CD14-positive monocyte (primary cell): ENCODE measurements at places on chromosomes 2 and 18. TPM values are rescaled to one million over a fixed set of nuclear protein-coding genes. Genes with fewer than 3 reads are reported as not detected.

Gene VWC2L
- polyA plus RNA-seq = not detected

Gene REEP1
- not detected in 2 replicates for polyA plus RNA-seq

GRCh38 chr2:10278029-10278762, 24.5 kb upstream of the HPCAL1 start:
- peak; percentile 95 for DNase-seq

Gene UGT1A8
- polyA plus RNA-seq = not detected

- DNase-seq = no peak
These were observed 800.1 kb downstream of the SATB2 start for GRCh38 chr2:198657512-198658121.

- no peak for DNase-seq
These were observed 229.4 kb downstream of the GCA start for GRCh38 chr2:162573288-162573687.

GRCh38 chr18:10216791-10217190, 237.6 kb upstream of the APCDD1 start:
- DNase-seq = no peak

DNA sequence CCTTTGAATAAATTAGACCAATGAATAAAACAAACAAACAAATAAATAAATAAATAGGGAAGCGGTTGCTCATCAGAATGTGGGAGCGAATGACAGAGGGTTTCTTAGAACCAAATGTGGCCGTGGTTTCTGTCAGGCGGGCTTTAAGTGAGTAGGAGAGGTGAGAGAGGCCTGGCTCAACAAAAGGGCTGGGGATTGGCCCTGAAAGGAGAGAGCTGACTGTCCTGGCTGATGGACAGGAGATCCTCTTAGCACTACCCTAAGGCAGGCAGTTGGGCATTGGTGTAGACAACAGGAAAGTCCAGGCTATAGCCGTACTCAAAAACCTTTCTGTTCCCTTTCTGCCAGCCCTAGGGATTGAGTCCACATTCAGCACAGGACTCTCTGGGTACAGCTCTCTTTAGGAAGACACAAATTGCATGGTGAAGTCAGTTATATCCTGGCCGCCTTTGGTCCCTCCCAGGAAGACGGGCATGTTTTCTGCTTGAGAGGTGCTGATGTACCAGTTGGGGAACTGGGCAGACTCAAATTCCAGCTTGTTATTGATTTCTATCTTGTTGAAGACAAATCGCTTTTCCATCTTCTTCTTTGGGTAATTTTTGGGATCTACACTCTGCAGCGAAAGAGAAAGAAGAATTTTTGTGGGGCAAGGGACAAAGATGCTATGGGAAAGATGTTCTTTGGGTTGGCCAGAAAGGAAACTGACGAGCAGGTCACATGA, 6.5 kb downstream of the IL1B start:
- DNase-seq = no peak

Gene C2orf80
- not detected for polyA plus RNA-seq

- DNase-seq = no peak
These were observed 16.9 kb downstream of the ZNF236 start for GRCh38 chr18:76839086-76839794.

DNA sequence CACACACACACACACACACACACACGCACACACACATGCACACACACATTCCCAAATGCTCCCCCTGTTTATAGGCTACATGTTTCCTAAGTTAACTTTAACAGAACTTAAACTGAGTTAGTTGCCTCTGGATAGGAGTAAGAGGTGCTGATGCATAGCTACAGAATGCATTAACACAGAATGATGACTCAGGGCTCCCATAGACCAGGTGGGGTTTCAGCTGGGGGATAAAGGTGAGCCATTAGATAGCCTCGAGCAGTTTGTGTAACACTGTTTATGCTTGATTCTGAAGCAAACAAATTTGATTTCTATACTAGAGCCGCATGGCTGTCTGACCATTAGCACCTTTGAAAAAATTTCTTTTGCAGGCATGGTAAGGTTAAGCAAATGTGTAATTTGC, 741.0 kb downstream of the PLCL1 start:
- DNase-seq = no peak

DNA sequence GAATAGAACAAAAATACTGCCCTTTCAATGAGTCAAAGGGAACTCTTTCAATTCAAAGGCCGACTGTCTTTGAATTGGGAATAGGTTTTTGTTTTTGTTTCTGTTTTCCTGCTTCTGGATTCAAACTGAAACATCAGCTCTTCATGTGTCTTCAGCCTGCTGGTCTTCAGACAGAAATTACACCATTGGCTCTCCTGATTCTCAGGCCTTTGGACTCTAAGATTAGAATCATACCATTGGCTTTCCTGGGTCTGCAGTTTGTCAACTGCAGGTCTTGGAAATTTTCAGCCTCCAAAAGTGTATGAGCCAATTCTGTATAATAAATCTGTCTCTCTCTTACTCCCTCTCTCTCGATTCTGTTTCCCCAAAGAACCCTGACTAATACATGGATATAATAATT, 31.1 kb downstream of the CTLA4 start:
- DNase-seq = no peak

- DNase-seq = no peak
These were observed 63.0 kb upstream of the GLI2 start for GRCh38 chr2:120672526-120673204.

GRCh38 chr2:198905881-198906612, 551.7 kb downstream of the SATB2 start:
- no peak for DNase-seq

GRCh38 chr18:36685580-36685979, 143.2 kb downstream of the TPGS2 start:
- DNase-seq = no peak

Gene GAL3ST2
- not detected for polyA plus RNA-seq

Gene CXCR4
- 391 TPM for polyA plus RNA-seq

- no peak for DNase-seq
These were observed 359.3 kb downstream of the CMPK2 start for GRCh38 chr2:6506361-6506794.

DNA sequence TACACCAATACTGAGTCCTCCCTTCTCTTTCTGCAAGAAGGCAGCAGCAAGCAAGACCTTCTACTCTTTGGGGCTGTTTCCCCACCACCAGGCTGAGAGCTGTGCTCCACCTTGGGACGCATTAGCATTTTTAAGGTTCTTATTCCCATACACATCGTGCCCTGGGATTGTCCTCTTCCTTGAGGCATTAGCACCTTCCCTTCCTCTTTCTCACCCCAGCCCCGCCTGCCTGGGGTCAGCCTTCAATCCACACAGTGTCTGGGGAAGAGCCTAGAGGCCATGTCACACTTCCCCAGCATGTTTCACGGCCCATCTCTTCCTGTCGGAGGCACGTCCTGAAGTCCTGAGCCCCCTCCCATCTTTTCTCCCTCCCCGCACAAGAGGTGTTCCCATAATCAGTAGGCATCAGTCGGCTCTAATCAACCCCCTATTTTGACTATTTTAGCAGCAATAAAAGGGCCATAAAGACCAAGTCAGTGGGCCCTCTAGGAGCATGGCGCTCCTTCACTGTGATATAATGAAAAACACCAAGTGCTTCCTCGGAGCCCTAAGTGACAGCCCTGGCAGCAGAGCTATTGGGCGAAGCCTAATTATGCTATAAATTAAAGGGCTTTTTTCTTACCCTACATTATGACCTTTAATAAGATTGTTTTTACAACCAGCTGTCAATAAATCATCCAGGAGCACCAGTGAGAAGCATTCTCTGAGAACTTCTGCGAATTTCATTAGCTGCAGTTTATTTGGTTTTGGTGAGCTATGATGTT, 55.0 kb upstream of the PKDCC start:
- no peak for DNase-seq

GRCh38 chr2:16824472-16824871, 158.8 kb upstream of the CYRIA start:
- DNase-seq = no peak

- no peak for DNase-seq
These were observed 292.5 kb upstream of the TRIB2 start for GRCh38 chr2:12424219-12424618.

Gene AGXT
- not detected for polyA plus RNA-seq

DNA sequence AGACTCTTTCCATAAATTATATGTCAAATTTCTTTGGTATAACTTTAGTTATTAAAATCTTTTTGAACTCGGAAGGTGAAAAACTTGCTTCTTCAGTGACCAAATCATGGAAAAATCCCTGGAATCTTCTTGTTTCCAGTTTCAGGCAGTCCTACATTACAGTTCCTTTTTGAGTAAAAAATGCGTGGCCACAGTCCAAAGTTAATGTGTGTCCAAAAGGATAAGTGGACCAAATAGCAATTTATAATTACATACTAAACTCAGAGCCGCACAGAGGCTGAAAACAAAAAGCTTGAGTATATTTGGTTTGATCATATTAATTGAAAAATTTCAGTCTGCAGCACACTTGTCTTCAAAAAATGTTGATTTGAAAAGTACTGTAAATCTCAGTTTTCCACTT, 28.4 kb upstream of the DYNC2LI1 start:
- no peak for DNase-seq

Gene KIF3C
- 0.47 TPM for polyA plus RNA-seq

DNA sequence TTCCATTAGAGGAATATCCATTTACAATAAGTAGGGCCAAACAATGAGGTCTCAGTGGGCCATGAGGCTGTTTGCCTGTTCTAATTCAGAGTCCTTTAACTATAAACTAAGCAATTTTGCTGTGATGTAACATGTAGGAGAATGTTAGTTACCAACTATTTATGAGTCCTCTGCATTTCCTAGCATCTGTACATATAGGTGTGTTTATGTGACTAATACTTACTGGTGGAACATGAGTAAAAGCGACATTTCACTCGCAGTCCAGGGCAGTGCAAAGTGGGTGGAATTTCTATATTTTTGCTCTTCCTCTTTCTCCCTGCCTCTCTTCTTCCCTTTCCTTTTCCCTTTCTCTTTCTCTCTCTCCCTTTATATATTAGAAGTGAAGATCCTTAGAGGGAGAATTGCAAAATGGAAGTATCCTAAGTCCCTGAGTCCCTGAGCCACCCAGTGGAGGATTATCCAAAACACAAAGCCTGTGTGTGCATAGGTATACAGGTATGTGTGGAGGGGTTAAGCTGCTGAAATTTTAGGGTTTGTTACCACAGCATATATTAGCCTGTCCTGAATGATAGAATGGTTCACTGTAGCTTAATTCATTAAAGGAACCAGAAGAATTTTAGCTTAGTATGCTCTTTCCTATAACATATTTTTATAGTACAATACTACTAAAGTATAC, 487.0 kb upstream of the FANCL start:
- no peak for DNase-seq

Gene CYP27A1
- polyA plus RNA-seq = 214 TPM
